Left lobe of liver (tissue), 2 donors: ENCODE measurements at places on chromosomes 5 and 9. TPM values are rescaled to one million over a fixed set of nuclear protein-coding genes. Genes with fewer than 3 reads are reported as not detected.

The C5 gene
- 386 TPM for total RNA-seq

The CATSPER3 gene
- 0.86 TPM for total RNA-seq

The KCTD16 gene
- 0.05 TPM for total RNA-seq

The RBM18 gene
- 7.5 TPM for total RNA-seq

The HAVCR2 gene
- total RNA-seq, result 2.9 TPM

The PALM2AKAP2 gene
- 32.1 TPM for total RNA-seq
